ENCODE measurements at places on chromosomes 7 and 10.

DNA sequence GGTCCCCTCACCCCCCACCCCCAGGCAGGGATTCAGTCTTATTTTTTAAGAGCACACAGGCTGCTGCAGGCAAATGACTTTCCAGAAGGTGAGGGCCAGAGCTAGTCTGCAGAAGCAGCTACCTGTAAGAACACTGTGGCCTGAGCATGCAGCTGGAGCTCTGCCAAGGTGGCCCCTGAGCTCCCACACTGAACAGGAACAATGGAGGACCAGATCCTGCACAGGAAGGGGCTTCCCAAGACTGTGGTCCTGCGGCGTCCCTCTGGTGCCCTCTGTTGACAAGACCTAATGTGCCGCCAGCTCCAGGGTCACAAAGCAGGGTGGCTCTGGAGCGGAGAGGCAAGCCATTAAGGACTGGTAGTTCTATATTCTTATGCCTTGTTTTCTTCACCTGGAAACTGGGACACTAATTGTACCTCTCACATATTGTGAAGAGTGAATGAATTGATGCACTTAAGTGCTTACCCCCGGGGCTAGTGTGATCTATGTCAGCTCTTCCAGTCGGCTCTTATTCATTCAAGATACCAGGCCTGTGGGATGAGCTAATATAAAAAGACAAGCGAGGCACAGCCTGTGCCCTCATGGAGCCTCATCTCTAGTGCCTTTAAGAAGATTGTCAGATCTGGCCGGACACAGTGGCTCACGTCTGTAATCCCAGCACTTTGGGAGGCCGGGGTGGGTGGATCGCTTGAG, 8.0 kb upstream of the BEND7 start:
- DNase-seq = peak; percentile 64

DNA sequence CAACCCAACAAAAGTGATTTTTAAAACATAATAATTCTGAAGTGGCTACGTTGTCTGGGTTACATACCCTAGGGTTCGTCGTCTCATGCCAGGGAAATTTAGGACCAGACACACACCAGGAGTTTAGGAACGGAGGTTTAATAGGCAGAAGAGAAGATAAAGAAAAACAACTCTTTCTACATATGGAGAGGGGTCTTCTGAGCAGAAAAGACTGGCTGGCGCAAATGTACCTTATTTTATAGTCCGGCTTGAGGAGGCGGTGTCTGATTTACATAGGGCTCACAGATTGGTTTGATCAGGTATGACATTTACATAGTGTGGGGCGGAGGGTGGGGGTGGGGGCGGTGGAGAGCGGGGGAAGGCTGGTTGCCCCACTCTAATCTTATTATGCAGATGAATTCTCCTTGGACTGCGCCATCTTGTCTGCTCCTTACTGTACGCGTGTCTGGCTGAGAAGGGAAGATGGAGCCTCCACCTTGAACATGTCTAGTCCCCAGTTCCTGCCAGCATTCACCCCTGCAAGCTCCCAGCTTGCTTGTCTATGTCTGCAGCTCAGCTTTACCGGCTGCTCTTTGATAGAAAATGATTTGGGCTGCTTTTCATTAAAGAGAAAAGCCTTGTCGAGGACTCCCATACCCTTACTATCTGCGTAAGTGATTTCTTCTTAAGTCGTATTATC, 98.7 kb downstream of the RALA start:
- DNase-seq = no peak

DNA sequence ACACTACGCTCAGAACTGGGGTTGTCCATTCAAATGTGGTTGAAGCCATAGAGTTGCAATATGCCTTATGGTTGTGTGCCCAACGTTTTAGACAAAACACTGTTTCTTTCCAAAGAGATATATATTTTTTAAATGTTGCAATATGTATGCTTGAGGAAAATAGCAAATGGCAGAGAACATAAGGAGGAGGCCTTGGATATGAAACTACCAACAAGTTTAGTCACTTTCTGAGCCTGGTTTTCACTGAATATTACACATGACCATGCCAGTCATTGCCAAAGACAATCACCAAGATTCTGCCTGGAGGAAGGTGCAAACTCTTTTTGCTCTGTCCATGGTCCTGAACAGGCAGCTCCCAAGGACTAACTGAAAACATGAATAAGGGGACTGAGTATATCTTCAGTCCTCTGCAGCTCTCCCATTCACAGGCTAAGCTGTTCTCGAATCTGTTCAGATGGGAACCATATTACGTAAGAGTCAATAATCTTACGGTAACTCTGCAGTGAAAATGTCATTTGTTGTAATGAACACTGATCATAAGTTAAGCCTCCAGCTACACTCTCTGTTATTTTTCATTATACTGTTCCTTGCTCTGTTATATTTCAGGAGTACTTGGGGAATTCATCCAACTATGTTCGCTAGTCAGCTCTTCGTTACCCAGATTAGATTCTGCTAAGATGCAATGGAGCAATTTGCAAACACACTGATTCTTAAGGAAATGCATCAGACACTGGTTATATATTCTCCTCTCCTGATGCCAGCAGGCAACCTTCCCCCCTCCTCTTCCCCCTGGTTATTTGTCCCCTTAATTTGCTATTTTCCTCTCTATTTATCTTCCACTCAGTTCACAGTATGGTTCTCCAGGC, 90.7 kb upstream of the C1QL3 start:
- peak; percentile 18 for DNase-seq

DNA sequence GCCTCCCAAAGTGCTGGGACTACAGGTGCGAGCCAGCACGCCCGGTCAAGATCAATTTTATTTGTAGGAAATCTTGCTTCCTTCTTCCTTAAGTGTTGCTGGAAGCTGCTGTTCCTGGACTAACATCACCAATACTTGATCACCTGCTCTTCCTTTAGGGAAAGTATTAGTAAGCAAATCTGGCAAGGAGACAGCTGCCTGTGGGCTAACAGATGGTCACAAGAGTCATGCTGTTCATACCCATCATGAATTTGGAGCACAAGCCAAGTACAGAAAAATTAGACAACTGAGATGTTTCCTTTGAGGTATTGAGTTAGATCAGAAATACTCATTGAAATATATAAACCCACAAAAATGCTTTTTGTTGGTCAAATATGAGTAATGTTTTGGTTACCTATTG, 27.9 kb downstream of the BAIAP2L1 start:
- peak; percentile 61 for DNase-seq

- peak; percentile 68 for DNase-seq
Measured at GRCh38 chr7:121313793-121314676, 14.8 kb upstream of the WNT16 start.

GRCh38 chr10:37439826-37440225, 314.4 kb downstream of the ANKRD30A start:
- no peak for DNase-seq
